ENCODE measurements at places on chromosomes 2 and 18. TPM values are rescaled to one million over a fixed set of nuclear protein-coding genes. Genes with fewer than 3 reads are reported as not detected.

The ANKRD62 gene
- 0.27 TPM for total RNA-seq

The COL3A1 gene
- 187 TPM for total RNA-seq

- no peak overlapping the region for H3K4me3 ChIP-seq
- no peaks in the 10 kb centered on the region for H3K4me1 ChIP-seq
- peaks cover 25% of the 10 kb centered on the region for H3K36me3 ChIP-seq
- H3K27ac ChIP-seq = no peak overlapping the region
- H3K27me3 ChIP-seq = no peaks in the 10 kb centered on the region
Observed at GRCh38 chr2:97834610-97835009, 121.2 kb downstream of the ZAP70 start.

DNA sequence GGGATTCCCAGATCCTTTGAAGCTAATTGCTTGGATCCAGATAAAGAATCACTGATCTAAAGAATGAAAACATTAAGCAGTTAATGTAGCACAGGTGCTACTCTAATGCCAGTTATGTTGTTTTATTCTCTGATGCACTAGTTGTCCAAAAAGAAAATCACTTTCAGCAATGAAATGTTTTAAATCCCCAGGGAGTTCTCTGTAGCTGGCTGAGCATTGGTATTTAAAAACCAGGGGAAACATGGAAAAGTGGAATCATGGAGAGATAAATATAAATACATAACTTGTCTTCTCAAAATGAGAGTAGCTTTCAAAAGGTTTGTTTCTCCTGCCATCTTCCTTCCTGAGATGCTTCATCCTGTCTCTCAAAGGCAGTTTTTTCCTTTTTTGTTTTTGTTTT, 37.7 kb downstream of the CD302 start:
- H3K4me3 ChIP-seq = no peak overlapping the region
- no peak for DNase-seq
- H3K36me3 ChIP-seq = peaks cover 79% of the 10 kb centered on the region
- no peaks in the 10 kb centered on the region for H3K27me3 ChIP-seq

The SNORC gene
- 0.53 TPM for total RNA-seq

The EVA1A gene
- total RNA-seq = 31.7 TPM

The C18orf54 gene
- total RNA-seq = 3.9 TPM

GRCh38 chr18:7616661-7617060, 49.5 kb downstream of the PTPRM start:
- H3K27me3 ChIP-seq = no peaks in the 10 kb centered on the region
- H3K36me3 ChIP-seq = no peaks in the 10 kb centered on the region
- H3K4me3 ChIP-seq = no peak overlapping the region
- peaks cover 41% of the 10 kb centered on the region for H3K4me1 ChIP-seq
- H3K27ac ChIP-seq = no peak overlapping the region

The ATP8B1 gene
- 27.2 TPM for total RNA-seq

GRCh38 chr18:27735117-27735516, 441.8 kb downstream of the CDH2 start:
- H3K36me3 ChIP-seq = no peaks in the 10 kb centered on the region
- no peaks in the 10 kb centered on the region for H3K4me1 ChIP-seq
- no peak overlapping the region for H3K4me3 ChIP-seq
- no peak for DNase-seq
- H3K27ac ChIP-seq = no peak overlapping the region

The ETAA1 gene
- 13.6 TPM for total RNA-seq

DNA sequence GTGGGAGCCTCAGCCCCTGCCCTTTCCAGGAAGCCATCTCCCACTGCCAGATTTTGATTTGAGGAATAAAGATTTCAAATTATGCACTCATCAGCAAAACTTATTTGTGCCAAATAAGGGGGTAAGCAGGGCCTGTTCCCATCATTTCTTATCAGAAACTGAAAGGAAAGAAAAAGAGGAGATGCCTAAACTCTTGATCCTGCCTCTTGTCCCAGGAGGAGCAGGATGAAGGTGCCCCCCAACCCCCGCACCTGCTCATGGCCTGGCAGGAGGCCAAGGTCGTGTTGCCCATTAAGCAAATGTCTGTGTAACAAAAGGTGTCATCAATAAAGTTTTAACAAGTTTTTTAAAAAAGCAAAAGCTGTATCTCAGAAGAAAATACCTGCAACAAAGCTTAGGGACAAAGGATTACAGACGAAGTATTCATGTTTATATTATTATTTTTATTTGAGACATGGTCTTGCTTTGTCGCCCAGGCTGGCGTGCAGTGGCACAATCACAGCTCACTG, 80.0 kb downstream of the INPP5D start:
- no peak overlapping the region for H3K4me3 ChIP-seq
- no peak overlapping the region for H3K27ac ChIP-seq
- no peaks in the 10 kb centered on the region for H3K27me3 ChIP-seq
- DNase-seq = no peak

The CFC1 gene
- not detected for total RNA-seq

DNA sequence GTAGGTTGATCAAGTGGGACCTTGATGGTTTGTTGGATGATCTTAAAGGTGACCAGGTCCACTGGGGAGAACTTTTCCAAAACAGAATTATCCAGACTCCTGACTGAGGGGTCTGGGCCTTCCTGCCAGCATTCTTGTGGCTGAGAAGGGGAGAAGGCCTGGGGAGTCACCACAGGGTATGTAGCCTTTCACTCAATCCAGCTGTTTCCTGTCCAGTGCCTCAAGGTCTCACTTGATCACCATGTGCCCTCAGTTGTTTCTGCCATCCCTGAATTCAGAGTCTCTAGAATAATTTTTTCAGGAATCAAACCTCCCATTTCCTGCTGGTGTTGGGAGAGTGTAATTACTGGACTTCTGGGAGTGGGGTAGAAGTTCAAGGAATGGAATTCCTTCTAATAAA, 54.4 kb upstream of the TANC1 start:
- H3K4me1 ChIP-seq = no peaks in the 10 kb centered on the region
- DNase-seq = no peak

DNA sequence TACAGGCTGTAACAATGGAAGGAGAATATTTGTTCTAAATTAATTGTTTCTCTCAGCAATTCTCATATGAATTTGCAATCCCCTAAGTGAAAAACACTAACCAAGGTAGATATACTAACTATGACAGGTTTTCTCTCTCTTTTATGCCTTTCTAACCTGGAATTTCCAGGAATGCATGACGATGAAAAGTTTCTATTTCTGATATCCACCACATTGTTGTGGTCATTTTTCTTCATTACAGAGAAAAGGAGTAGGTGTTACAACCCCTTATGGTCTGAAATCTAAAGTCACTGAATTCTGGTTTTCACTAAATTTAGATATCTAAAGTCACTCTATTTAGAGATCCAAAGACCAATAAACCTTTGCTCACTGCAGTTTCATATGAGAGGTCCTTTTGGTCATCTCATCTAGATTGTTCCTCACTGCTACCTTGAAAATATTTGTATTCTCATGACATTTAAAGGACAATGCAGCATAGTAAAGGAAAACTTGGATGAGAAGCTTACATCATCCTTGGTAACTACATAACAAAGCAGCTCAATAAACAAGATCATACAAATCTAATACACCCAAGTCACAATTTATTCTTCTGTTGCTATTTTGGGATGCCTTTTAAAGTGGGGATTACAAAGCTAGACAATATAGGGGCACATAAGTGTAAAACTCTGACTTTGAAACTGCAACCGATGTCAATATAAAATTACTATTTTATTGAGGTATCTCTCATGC, 85.8 kb downstream of the TCF4 start:
- no peak overlapping the region for H3K4me3 ChIP-seq
- peaks cover 13% of the 10 kb centered on the region for H3K4me1 ChIP-seq
- H3K27me3 ChIP-seq = no peaks in the 10 kb centered on the region
- H3K27ac ChIP-seq = peak overlapping the region; percentile 28
- no peaks in the 10 kb centered on the region for H3K36me3 ChIP-seq

GRCh38 chr2:25337276-25337675, 4.4 kb downstream of the DNMT3A start:
- no peaks in the 10 kb centered on the region for H3K36me3 ChIP-seq
- DNase-seq = no peak
- H3K4me3 ChIP-seq = no peak overlapping the region

DNA sequence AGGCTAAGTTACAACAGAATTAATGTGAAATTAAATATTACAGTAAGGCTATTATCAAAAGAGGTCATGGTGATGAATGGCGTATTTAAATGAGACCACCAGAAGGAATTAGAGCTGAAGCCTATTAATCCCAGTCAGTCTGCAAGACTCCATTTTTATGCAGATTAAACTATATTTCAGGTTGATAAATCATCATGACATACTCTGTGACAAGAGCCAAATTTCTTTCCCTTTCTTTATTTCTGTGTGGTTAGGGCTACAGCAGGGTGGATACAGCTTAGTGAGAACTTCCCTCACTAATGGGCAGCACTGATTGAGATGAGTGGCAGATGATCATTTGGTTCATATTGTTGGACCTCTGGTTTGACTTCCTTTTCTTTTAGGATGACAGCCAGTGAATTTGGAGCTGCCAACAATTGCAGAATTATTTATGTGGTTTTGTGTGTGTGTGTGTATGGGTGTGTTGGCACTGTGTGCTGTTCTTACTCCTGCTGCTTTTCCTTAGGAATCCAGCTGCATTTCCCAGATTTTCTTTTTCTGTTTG, 481.3 kb downstream of the PIK3C3 start:
- H3K4me1 ChIP-seq = no peaks in the 10 kb centered on the region
- H3K27me3 ChIP-seq = no peaks in the 10 kb centered on the region
- no peak overlapping the region for H3K27ac ChIP-seq
- no peaks in the 10 kb centered on the region for H3K36me3 ChIP-seq
- H3K4me3 ChIP-seq = no peak overlapping the region

GRCh38 chr2:40178171-40178778, 273.6 kb downstream of the SLC8A1 start:
- H3K4me3 ChIP-seq = no peak overlapping the region
- no peak overlapping the region for H3K27ac ChIP-seq
- no peak for DNase-seq
- no peaks in the 10 kb centered on the region for H3K4me1 ChIP-seq

The TOGARAM2 gene
- total RNA-seq = 15.4 TPM

DNA sequence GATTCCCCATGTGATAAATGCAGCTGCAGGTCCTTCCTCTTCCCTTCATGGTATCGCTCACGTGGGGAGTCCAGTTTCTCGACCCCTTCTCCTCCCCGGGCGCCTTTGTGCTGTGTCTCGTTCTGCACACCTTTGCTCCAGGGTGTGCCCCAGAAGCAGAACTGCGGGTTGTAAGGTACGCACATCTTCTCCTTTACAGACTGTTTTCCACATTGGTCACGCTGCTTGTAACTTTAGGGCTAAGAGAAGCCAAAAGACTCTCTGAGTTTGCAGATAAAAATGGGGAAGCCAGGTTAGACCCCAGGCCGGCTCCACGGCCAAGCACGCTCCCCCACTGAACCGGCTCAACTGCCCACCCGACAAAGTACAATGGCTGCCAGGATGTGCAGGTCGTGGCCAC, 45.9 kb upstream of the TFCP2L1 start:
- H3K27ac ChIP-seq = no peak overlapping the region
- H3K27me3 ChIP-seq = no peaks in the 10 kb centered on the region
- peaks cover under 1% of the 10 kb centered on the region for H3K4me1 ChIP-seq
- no peak for DNase-seq
- no peak overlapping the region for H3K4me3 ChIP-seq
- no peaks in the 10 kb centered on the region for H3K36me3 ChIP-seq

The CCDC148 gene
- total RNA-seq = 2.8 TPM

DNA sequence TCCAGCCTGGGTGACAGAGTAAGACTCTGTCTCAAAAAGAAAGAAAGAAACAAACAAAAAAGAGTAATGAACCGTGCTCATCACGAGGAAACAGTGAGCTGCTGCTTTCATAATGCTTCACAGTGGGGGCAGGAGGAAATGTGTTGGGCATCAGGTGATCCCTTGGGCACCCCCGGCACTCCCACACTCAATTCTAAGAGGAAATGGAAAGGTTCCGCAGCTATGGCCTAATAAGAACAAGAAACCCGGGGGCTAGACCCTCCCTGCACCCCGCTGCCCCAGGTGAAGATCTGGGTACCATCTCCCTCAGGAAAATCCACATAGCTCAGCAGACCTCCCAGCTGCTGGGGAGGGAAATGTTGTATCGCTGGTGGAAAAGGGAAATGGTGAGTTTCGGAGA, 118.9 kb downstream of the LPIN1 start:
- no peak overlapping the region for H3K27ac ChIP-seq
- no peaks in the 10 kb centered on the region for H3K27me3 ChIP-seq
- no peaks in the 10 kb centered on the region for H3K36me3 ChIP-seq
- DNase-seq = no peak

GRCh38 chr18:7742224-7742623, 175.1 kb downstream of the PTPRM start:
- H3K4me3 ChIP-seq = no peak overlapping the region
- no peaks in the 10 kb centered on the region for H3K36me3 ChIP-seq
- H3K27me3 ChIP-seq = no peaks in the 10 kb centered on the region
- H3K27ac ChIP-seq = no peak overlapping the region
- no peak for DNase-seq

The GPR45 gene
- total RNA-seq = not detected

DNA sequence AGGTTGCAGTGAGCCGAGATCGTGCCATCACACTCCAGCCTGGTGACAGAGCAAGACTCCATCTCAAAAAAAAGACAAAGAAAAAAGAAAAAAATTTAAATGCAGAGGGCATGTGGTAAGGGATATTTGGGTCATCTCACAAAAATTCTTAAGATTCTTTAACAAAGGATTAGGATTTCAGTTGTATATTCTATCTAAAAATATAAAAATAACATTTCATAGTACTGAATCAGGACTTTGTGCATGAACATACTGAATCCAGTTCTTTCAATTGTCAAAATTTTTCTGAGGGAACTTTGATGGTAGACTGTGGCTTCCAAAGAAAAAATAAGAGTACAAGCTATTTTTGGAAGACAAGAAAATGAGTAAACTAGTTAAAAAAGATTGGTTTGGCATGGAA, 6.5 kb upstream of the PPP3R1 start:
- H3K27me3 ChIP-seq = no peaks in the 10 kb centered on the region
- H3K4me1 ChIP-seq = peaks cover 23% of the 10 kb centered on the region
- no peak overlapping the region for H3K4me3 ChIP-seq
- no peaks in the 10 kb centered on the region for H3K36me3 ChIP-seq
- no peak overlapping the region for H3K27ac ChIP-seq
- no peak for DNase-seq

GRCh38 chr18:51195451-51196117, 1.9 kb downstream of the MEX3C start:
- peak overlapping the region; percentile 90 for H3K27ac ChIP-seq
- H3K27me3 ChIP-seq = no peaks in the 10 kb centered on the region
- peaks cover 40% of the 10 kb centered on the region for H3K4me1 ChIP-seq
- no peak for DNase-seq
- peak overlapping the region; percentile 81 for H3K4me3 ChIP-seq

GRCh38 chr2:155424518-155424917, 726.0 kb downstream of the KCNJ3 start:
- no peaks in the 10 kb centered on the region for H3K36me3 ChIP-seq
- DNase-seq = no peak
- H3K27ac ChIP-seq = no peak overlapping the region

The TGFA gene
- total RNA-seq = 8.2 TPM
